ENCODE measurements at places on chromosomes 4 and X.

DNA sequence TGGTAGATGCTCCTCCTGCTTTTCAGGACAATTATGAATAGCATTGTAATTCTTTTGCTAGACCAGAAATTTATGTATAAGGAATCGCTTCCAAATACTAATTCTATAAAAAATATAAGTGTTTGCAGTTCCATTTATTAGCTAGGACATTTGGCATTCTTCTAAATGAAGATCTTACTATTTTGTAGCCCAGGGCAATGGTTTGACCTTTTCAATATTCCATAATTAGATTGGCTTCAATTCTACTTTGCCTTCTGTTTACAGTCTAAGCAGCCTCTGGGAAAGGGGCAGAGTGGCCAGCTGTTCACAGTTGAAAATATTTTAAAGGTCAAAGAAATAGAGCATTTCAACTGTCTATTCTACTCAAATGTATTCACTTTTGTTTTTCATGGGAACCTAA, 912.1 kb upstream of the GRIA3 start:
- DNase-seq = no peak

- DNase-seq = no peak
These were observed 15.0 kb downstream of the CFAP99 start for GRCh38 chr4:2433609-2434350.

DNA sequence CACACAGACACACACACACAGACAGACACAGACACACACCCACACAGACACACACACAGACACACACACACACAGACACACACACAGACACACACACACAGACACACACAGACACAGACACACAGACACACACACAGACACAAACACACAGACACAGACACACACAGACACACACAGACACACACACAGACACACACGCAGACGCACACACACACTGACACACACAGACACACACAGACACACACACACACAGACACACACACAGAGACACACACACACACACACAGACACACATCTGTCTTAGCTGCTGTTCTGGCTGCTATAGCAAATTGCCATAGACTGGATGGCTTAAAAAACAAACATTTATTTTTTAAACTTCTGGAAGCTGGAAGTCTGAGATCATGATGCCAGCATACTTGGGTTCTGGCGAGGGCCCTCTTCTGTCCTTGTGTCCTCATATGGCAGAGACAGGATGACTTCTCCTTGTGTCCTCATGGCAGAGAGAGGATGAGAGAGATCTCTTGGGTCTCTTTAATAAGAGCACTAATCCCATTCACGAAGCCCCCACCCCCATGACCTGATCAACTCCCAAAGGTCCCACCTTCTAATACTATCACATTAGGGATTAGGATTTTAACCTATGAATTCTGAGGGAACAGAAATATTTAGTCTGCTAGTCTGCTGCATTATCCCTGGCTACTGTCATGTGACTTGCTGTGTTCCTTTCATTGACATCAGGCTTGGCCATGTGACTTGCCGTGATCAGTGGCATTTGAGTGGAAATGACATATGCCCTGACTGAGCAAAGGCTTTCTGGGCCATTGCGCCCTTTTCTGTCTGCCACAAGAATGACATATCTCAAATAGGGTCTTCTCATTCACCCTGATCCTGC, 32.7 kb upstream of the RASGEF1B start:
- DNase-seq = no peak

DNA sequence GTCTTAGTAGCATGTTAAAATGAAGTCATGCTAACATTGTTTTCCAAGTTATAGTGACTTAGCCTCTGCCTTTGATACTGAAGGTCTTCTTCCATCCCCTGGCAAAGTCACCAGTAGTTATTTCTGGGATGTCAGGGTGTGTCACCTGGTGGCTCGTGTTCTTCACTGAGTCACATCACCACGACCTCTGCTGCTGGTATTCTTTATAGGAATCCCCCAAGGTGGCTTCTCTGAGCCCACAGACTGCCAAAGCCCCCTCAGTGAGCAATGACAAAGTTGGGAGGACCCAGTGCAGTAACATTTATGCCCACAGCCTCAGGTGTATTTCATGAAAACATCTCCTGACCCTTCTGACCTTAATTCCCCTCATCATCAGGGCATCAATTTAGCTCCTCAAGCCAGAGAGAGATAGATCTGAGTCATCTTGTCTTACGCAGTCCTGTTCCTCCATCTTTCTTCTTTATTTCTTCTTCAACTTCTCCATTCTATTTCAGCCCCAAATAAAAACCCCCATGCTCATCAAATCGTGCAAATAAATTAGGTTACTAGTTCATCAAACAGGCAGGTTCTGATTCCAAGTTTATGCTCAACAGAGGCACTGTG, 29.3 kb upstream of the GPRIN3 start:
- no peak for DNase-seq

GRCh38 chr4:133618963-133619362, 469.9 kb downstream of the PCDH10 start:
- DNase-seq = no peak

- peak; percentile 82 for DNase-seq
These were observed 492 bp upstream of the NKX3-2 start for GRCh38 chr4:13544606-13545393.

DNA sequence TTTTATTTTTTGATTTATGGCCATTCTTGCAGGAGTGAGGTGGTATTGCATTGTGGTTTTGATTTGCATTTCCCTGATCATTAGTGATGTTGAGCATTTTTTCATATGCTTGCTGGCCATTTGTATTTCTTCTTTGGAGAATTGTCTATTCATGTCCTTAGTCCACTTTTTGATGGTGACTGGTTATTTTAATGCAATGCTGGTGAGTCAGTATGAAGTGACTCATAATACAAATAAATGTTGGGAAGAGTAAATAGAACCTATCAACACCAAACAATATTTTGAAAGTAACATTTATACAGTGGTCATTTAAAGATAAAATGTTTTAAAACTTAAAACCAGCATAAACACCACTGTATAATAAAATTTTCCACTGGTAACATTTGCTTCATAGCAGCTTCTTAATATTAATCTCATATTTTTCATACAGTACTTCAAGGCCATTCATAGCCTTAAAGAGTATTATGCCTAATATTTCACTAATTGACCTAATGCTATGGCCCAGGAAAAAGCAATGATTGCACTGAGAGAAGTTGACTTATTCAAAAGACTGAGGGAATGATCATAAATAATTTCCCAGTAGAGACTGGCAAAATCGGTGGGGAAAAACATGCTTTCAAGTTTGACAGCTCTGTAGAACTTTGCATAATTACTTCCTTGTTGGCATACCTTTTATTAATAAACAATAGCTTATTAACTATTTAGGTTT, 33.9 kb downstream of the CASK start:
- DNase-seq = no peak

- no peak for DNase-seq
These were observed 169.1 kb downstream of the GUCY2F start for GRCh38 chrX:109312757-109313156.

- DNase-seq = no peak
These were observed 97.9 kb upstream of the PDHA1 start for GRCh38 chrX:19245711-19246269.

DNA sequence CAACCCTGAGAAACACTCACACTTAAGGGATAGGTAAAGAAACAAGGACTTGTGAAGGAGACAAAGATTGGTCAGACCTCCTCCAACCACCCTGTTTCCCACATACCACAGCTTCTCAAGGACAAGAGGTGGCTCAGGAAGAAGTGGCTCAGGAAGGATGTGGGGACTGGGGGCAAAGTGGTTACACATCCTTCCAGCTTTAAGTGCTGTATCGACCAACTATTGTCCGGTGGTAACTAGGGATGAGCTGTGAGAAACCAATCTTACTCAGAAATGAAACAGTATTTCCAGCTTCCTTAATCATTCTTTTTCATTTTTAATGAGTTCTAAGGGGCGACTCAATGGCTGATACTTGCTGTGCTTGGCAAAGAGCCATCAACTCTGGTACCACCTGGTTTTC, 8.5 kb upstream of the LHFPL1 start:
- DNase-seq = no peak

GRCh38 chr4:165945991-165946390, 73.0 kb downstream of the TLL1 start:
- no peak for DNase-seq

DNA sequence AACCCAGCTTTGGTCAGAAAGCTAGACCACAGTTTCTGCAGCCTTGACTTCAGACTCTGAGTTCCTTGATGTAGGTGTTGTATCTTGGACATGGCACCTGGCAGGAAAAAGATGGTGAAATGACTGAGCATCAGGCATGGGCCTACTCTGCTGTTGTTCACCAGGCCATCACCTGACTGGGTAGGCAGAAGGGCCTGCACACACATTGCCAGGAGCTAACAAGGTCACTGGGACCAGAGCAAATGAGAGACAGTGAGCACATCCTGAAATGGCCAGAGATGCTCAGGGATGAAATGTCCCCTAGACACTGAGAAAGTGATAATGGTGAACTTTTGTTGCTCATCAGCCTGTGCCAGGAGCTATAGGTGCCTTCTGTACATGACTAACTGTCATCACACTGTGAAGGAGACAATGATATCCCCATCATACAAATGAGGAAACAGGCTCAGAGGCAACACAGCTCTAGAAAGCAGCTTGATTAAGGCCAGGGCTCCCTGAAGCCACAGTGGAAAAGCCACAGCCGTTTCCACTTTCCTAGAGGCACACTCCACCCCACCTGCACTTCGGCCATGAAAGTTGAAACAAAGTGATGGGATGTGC, 128.3 kb downstream of the TSPAN5 start:
- DNase-seq = no peak

All from HAP-1 (cell line).